Neural crest cell (in vitro differentiated cells): ENCODE measurements at places on chromosomes 7 and 10. TPM values are rescaled to one million over a fixed set of nuclear protein-coding genes. Genes with fewer than 3 reads are reported as not detected.

Gene CPA2
- 0.55 and 1.2 TPM in 2 replicates for total RNA-seq

DNA sequence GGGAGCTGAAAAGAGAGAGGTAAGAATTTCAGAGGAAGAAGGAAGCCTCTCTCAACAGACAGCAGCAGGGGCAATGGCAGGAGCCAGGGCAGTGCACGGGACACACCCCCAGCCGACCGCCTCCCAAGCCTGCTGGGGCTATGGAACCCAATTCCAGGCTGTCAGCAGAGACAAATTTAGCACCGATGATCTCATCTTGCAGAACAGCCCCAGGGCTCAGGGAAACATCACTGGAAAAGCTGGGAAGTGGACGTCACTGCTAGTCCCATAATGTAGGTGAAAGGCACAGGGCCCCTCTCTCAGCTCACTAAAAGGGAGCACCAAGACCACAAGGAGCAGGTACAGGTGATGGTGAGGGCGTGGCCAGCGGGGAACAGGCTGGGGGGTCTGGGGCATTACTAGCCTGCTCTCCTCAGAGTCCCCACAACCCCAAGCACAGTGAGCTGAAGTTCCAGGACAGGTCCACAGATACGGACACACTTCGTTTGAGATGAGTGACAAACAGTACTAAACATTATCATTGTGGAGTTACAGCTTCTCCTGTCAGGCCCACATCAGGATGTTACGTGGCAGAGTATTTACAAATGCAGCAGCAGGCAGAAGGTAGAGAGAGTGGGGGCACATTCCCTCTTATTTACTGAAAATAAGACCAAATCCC lies 103.7 kb downstream of the PLXNA4 start:
- peak; percentile 38 for DNase-seq

GRCh38 chr7:148481971-148482626 lies 108.5 kb upstream of the C7orf33 start:
- DNase-seq = no peak

Gene IL6
- not detected in 2 replicates for total RNA-seq

Gene NAT16
- total RNA-seq = 0.70 and 1.7 TPM in 2 replicates

Gene GFRA1
- 72.4 and 72.8 TPM in 2 replicates for total RNA-seq

Gene BTRC
- total RNA-seq = 35.5 and 37.0 TPM in 2 replicates

DNA sequence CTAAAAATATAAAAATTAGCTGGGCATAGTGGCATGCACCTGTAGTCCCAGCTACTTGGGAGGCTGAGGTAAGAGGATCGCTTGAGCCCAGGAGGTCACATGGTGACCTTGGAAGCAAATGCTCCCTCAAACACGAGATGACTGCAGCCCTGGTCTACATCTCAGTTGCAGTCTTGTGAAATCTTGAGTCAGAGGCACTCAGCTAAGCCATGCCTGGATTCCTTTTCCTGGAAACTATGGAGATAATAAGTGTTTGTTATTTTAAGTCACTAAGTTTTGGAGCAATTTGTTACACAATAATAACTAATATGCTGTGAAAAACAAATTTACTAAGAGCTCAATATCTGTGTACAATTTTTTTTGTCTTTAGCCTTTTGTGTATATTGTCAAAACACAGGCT lies 284.3 kb upstream of the KAT6B start:
- no peak for DNase-seq

Gene CPEB3
- 1.4 and 1.6 TPM in 2 replicates for total RNA-seq

DNA sequence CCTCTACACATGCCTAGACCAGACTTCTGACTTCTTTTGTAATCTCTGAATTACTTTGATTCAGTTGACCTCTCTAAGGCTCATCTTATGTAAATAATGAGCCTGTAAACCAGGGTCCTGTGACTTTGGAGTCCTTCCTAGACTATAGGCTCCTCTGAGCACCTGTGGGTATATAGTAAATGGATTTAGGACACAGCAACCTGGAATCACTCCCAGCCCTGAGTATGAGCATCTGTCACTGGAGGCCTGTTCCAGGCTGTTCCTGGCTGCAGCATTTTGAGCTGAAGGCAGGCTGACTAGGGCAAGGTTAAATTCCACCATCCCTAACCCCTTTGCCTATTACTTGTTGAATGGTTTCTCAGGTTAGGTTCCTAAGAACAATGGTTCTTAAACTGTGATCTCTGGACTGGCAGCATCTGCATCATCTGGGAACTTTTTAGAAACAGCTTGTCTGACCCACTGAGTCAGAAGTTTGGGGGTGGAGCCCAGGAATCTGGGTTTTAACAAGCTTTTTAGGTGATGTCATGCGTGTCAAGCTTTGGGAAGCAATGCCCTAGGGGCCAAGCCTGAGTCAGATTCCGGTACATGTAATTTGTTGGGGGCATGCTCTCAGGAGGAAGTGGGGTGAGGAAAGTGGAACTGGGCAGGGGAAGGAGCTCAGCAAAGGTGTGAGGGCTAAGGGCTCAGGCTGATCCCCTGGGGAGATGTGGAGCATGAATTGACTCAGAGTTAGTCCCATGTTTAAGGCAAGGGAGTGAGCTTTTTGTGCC lies 28.2 kb downstream of the MINDY4 start:
- DNase-seq = no peak

DNA sequence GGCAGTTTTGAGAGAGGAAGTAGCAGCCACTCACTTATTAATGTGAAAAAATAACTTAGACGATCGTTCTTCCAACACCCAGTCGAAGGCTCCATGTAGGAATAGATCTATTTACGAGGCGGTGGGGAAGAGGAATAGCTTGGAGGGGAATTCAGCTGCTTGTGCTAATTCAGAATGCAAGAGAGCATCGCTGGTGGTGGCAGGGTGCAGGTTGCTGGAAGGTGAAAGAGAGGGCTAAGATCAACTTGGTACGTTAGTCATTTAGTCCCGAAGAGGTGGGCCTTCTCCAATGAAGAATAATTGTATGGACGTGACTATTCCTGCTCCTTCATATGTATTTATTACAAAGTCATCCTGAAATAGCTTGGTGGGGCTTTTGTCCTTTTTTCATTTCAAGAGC lies 98.5 kb downstream of the SEC23IP start:
- no peak for DNase-seq

DNA sequence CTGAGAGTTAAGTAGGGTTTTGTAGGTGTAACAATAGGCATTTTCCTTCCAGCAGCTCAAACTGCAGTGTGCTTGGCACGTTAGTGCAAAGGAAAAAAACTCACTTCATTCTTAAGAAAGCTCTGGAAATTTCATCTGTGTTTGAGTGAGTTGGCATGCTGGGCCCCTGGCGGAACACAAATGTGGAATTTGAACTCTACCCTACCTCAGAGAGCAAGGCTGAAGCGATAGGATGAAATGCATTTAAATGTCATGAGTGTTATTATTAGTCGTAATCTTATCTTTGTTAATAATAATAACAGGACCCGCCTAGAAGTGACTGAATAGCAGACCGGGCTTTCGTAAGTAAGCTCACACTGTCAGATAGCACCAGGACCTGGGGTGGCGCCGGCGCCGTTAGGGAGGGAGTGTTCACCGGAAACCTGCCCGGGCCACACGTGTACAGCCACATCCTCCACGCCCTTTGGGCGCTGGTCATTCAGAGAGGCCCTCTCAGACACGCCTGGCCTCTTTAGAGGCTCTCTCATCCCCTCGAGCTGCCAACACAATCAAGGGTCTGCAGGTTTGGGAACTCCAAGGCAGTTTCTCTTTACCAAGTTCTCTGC lies 63.5 kb downstream of the GRK5 start:
- DNase-seq = no peak
